ENCODE measurements at places on chromosomes 1 and 21. TPM values are rescaled to one million over a fixed set of nuclear protein-coding genes. Genes with fewer than 3 reads are reported as not detected.

The LCE1A gene
- not detected for total RNA-seq

The RRP1B gene
- 33.3 TPM for total RNA-seq

The TCEA3 gene
- total RNA-seq, result 9.8 TPM

The DNAJC28 gene
- 1.7 TPM for total RNA-seq

The DHCR24 gene
- total RNA-seq, result 184 TPM

The CACNA1S gene
- total RNA-seq, result not detected

The RNU1-2 gene
- under 0.01 TPM for total RNA-seq

The CENPF gene
- total RNA-seq, result 40.5 TPM

The MFSD2A gene
- 13.4 TPM for total RNA-seq

The HJV gene
- total RNA-seq, result not detected

The APCS gene
- not detected for total RNA-seq

The LCE1E gene
- total RNA-seq, result 0.42 TPM

The WLS gene
- 95.2 TPM for total RNA-seq

The DCST2 gene
- total RNA-seq, result not detected

The CDA gene
- not detected for total RNA-seq

The ATP1A4 gene
- total RNA-seq, result not detected

The SLC30A2 gene
- total RNA-seq, result not detected

The PODN gene
- 1.5 TPM for total RNA-seq

The SPRR2G gene
- total RNA-seq, result not detected

The S100A9 gene
- total RNA-seq, result not detected

The SERINC2 gene
- 8.5 TPM for total RNA-seq

The TNFRSF8 gene
- not detected for total RNA-seq

The TMEM35B gene
- 49.3 TPM for total RNA-seq

The SMIM1 gene
- total RNA-seq, result 1.2 TPM

The LEMD1 gene
- not detected for total RNA-seq

The SH3BGR gene
- 3.0 TPM for total RNA-seq

The RPRD2 gene
- 6.8 TPM for total RNA-seq

The GLIS1 gene
- 2.7 TPM for total RNA-seq

The SLC2A5 gene
- 12.5 TPM for total RNA-seq

The C1QA gene
- not detected for total RNA-seq

The NT5C1A gene
- not detected for total RNA-seq

The KRTAP10-2 gene
- not detected for total RNA-seq

The HSD3B2 gene
- not detected for total RNA-seq

The KRTAP6-3 gene
- not detected for total RNA-seq

The TMEM125 gene
- total RNA-seq, result not detected

The OLIG2 gene
- total RNA-seq, result not detected

The OR14A16 gene
- not detected for total RNA-seq

The SPTA1 gene
- 0.05 TPM for total RNA-seq

Data from smooth muscle cell of the umbilical artery (primary cell).